Spleen (tissue), 13 donors: ENCODE measurements at places on chromosomes 5 and 9. TPM values are rescaled to one million over a fixed set of nuclear protein-coding genes. Genes with fewer than 3 reads are reported as not detected.
A peak's percentile ranks its signal among the peaks of the same experiment; 100 is the strongest.

Gene ARSI
- 0.82 TPM for total RNA-seq

Gene IFNA21
- total RNA-seq = not detected

Gene TOR2A
- 24.5 TPM for total RNA-seq

Gene RALGPS1
- 18.8 TPM for total RNA-seq

Gene EEIG1
- total RNA-seq = 102 TPM

Gene SOHLH1
- not detected for total RNA-seq

Gene SLC46A2
- total RNA-seq = 0.88 TPM

GRCh38 chr5:14435481-14435880, 146.1 kb upstream of the OTULINL start:
- no peaks in the 10 kb centered on the region for H3K36me3 ChIP-seq
- H3K27me3 ChIP-seq = no peaks in the 10 kb centered on the region
- no peak for DNase-seq

GRCh38 chr5:139597134-139597533, 36.0 kb downstream of the UBE2D2 start:
- DNase-seq = no peak
- H3K4me1 ChIP-seq = peaks cover 46% of the 10 kb centered on the region
- H3K27me3 ChIP-seq = no peaks in the 10 kb centered on the region

- peaks cover 6% of the 10 kb centered on the region for H3K27me3 ChIP-seq
- H3K4me3 ChIP-seq = no peak overlapping the region
- DNase-seq = peak; percentile 67
- H3K36me3 ChIP-seq = no peaks in the 10 kb centered on the region
- no peaks in the 10 kb centered on the region for H3K4me1 ChIP-seq
Observed at GRCh38 chr5:178323961-178324360, 91.4 kb upstream of the PHYKPL start.

DNA sequence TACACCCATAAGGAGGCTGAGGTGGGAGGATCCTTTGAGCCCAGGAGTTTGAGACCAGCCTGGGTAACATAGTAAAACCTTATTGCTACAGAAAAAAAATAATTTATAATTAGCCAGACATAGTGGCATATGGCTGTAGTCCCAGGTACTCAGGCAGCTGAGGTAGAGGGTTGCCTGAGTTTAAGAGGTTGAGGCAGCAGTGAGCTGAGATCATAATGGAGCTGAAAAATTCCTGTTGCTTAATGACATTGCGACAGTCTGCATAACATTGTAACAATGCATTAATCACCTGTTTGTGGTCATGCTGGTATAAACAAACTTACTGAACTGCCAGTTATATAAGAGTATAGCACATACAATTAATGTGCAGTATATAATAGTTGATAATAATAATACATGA, 214.2 kb downstream of the TRIM32 start:
- no peak for DNase-seq
- H3K27me3 ChIP-seq = no peaks in the 10 kb centered on the region
- H3K4me1 ChIP-seq = no peaks in the 10 kb centered on the region
- H3K27ac ChIP-seq = no peak overlapping the region
- no peak overlapping the region for H3K4me3 ChIP-seq

GRCh38 chr5:174387448-174387847, 336.9 kb upstream of the MSX2 start:
- H3K27ac ChIP-seq = no peak overlapping the region
- H3K27me3 ChIP-seq = no peaks in the 10 kb centered on the region
- H3K4me1 ChIP-seq = no peaks in the 10 kb centered on the region
- no peak for DNase-seq

- no peaks in the 10 kb centered on the region for H3K36me3 ChIP-seq
- H3K4me3 ChIP-seq = no peak overlapping the region
- DNase-seq = no peak
- no peaks in the 10 kb centered on the region for H3K4me1 ChIP-seq
- no peaks in the 10 kb centered on the region for H3K27me3 ChIP-seq
Observed at GRCh38 chr9:38182321-38182720, 113.3 kb upstream of the SHB start.

DNA sequence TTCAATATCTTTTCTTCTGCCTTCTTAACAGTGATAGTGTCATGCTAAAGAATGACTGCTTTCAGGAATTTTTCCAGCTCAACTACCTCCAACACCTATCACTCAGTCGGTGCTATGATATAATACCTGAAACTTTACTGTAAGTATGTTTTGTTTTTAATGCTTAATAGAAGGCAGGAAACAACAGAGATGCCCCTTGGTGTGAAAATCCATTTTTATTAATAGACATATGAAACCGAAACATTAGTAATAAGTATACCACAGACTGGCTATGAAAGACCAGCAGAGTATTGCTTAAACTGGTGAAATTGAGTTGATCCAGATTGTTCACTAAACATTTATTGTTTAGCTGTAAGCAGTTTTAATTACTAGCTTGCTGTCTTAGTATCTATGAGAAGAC, 25.2 kb downstream of the SKP2 start:
- peaks cover 95% of the 10 kb centered on the region for H3K36me3 ChIP-seq
- no peak overlapping the region for H3K27ac ChIP-seq
- no peak overlapping the region for H3K4me3 ChIP-seq
- H3K27me3 ChIP-seq = no peaks in the 10 kb centered on the region
- H3K4me1 ChIP-seq = no peaks in the 10 kb centered on the region

GRCh38 chr9:126695701-126696400, 82.1 kb downstream of the LMX1B start:
- no peaks in the 10 kb centered on the region for H3K27me3 ChIP-seq
- no peak overlapping the region for H3K4me3 ChIP-seq
- H3K27ac ChIP-seq = no peak overlapping the region
- no peaks in the 10 kb centered on the region for H3K4me1 ChIP-seq

DNA sequence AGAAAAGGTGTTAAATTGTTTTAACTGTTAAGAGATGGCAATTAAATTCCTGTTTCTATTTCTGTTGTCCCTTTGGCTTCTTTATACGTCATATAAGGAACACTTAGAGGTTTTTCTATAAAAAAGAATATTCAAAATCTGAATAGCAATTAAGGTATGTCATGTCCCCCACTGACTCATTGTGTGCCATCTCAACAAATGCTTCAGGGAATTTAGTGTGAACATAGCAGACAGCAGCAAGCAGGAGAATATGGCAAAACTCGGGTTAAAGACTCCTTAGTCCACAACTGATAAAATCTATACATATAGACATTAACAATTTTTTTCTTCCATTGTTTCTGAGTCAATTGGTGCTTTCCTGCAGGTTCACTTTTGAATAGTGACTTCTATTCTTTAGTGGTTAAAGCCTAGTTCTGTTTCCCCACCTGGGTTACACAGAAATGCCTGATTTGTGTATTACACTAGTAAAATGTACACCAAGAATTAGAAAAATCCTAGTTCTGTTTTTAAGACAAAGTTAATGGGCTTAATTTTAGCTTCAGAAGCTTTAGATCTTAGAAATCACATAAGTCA, 17.9 kb upstream of the RPS23 start:
- no peak overlapping the region for H3K4me3 ChIP-seq
- H3K36me3 ChIP-seq = no peaks in the 10 kb centered on the region
- no peaks in the 10 kb centered on the region for H3K4me1 ChIP-seq
- no peaks in the 10 kb centered on the region for H3K27me3 ChIP-seq
- DNase-seq = no peak

GRCh38 chr9:98356953-98357690, 101.7 kb upstream of the TBC1D2 start:
- H3K4me1 ChIP-seq = no peaks in the 10 kb centered on the region
- no peak overlapping the region for H3K4me3 ChIP-seq
- no peaks in the 10 kb centered on the region for H3K36me3 ChIP-seq

DNA sequence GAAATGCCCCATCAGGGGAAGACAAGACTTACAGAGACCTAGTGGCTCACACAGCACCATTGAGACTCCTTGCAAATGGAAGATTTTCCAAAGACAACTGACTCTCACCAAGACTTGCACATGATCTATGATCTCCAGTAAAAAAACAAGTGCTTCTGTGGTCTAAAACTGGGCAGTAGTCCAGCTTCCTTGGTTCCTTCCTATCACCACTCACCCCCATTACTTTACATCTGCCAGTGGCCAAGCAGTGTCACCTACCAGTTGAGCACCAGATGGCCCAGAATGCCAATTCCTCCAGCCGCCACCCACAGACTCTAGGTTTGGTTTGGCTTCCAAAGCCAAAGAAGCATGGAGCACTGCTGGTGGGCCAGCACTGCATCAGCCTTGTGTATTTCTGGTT, 47.7 kb downstream of the SH3TC2 start:
- no peaks in the 10 kb centered on the region for H3K27me3 ChIP-seq
- no peak overlapping the region for H3K4me3 ChIP-seq
- H3K36me3 ChIP-seq = no peaks in the 10 kb centered on the region
- H3K27ac ChIP-seq = no peak overlapping the region

DNA sequence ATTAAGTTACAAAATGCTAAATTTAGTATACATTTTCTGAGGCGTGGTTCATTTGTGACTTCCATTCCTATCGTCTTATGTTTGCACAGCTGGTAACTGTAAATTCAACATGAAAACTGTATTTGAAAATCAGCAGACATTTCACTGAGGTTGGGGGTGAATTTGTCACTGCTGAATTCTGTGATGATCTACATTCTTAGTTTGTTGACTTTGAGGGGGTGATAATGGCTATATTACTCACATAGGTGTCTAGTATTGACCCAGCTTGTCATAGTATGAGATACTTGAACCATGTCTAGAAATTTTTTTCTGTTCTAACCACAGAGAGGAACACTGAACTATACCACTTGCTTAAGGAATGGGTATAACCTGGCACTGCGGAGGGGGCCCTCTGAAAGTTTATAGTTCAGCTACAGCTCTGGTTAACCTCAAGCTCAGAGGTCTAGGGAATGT, 313.3 kb downstream of the PIK3R1 start:
- H3K4me3 ChIP-seq = no peak overlapping the region
- DNase-seq = no peak
- H3K27ac ChIP-seq = no peak overlapping the region

DNA sequence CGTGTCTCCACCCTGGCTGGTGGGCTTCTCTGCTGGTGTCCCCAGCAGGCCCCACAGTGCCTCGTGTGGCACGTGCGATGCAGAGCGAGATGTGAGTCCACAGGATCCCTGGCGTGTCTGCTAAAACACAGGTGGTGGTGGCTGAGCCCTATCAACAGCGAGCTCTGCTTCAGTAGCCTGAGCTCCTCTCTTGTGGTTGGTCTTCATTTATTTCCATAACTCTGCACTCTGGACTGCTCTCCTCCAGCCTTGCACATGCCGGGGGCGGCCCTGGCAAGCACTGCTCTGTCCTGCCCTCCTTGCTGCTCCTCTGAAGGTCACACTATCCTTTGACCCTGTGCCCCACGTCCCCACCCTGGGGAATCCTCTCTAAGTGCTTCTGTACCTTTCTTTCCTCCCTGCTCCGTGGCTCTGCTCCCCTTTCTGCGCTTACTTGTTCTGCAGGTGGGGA, 59.2 kb downstream of the NSUN2 start:
- H3K27me3 ChIP-seq = no peaks in the 10 kb centered on the region
- H3K4me3 ChIP-seq = no peak overlapping the region
- H3K27ac ChIP-seq = no peak overlapping the region
- no peak for DNase-seq
- no peaks in the 10 kb centered on the region for H3K4me1 ChIP-seq

DNA sequence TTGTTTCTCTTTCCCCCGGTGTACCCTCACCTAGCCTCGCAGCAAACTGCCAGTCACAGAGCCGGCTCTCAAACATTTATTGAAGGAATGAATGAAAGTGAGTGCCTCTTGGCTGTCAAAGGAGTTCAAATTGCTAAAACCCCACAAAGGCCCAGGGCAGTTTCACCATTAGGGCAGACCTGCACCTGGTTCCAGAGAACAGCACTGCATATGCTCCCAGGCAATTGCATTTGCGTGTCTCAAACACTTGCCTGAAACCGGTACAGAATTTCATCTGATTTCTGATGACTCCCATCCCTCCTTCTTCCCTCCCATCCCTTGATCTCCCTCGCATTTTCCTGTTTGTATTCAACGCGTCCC, 165.6 kb upstream of the ZNF462 start:
- H3K27me3 ChIP-seq = no peaks in the 10 kb centered on the region
- no peaks in the 10 kb centered on the region for H3K4me1 ChIP-seq
- DNase-seq = no peak
- no peak overlapping the region for H3K27ac ChIP-seq
- H3K36me3 ChIP-seq = no peaks in the 10 kb centered on the region
- H3K4me3 ChIP-seq = no peak overlapping the region

GRCh38 chr5:4804691-4805360, 335.3 kb upstream of the ADAMTS16 start:
- no peak overlapping the region for H3K27ac ChIP-seq
- H3K4me1 ChIP-seq = no peaks in the 10 kb centered on the region
- no peaks in the 10 kb centered on the region for H3K36me3 ChIP-seq
- H3K4me3 ChIP-seq = no peak overlapping the region
- no peaks in the 10 kb centered on the region for H3K27me3 ChIP-seq
- DNase-seq = no peak

- no peak overlapping the region for H3K27ac ChIP-seq
- H3K4me1 ChIP-seq = no peaks in the 10 kb centered on the region
- H3K4me3 ChIP-seq = no peak overlapping the region
- H3K27me3 ChIP-seq = no peaks in the 10 kb centered on the region
Observed at GRCh38 chr5:98482321-98483300, 290.9 kb upstream of the RGMB start.

GRCh38 chr5:150036513-150036912, 36.0 kb downstream of the HMGXB3 start:
- H3K27ac ChIP-seq = no peak overlapping the region
- no peak for DNase-seq
- peaks cover 100% of the 10 kb centered on the region for H3K36me3 ChIP-seq
- no peaks in the 10 kb centered on the region for H3K27me3 ChIP-seq

GRCh38 chr9:101970609-101971008, 232.2 kb upstream of the GRIN3A start:
- H3K4me1 ChIP-seq = no peaks in the 10 kb centered on the region
- no peaks in the 10 kb centered on the region for H3K36me3 ChIP-seq
- H3K4me3 ChIP-seq = no peak overlapping the region
- H3K27ac ChIP-seq = no peak overlapping the region

- no peaks in the 10 kb centered on the region for H3K36me3 ChIP-seq
- H3K4me1 ChIP-seq = no peaks in the 10 kb centered on the region
- no peaks in the 10 kb centered on the region for H3K27me3 ChIP-seq
- DNase-seq = peak; percentile 22
Observed at GRCh38 chr5:181281077-181281983, 20.4 kb upstream of the TRIM52 start.

GRCh38 chr5:177232761-177233160, 70.8 kb downstream of the RAB24 start:
- peaks cover 7% of the 10 kb centered on the region for H3K4me1 ChIP-seq
- H3K27ac ChIP-seq = no peak overlapping the region
